Activated CD4-positive, alpha-beta T cell treated with anti-CD3 and anti-CD28 coated beads for 36 hours (primary cell): ENCODE measurements at places on chromosomes 12 and 14. TPM values are rescaled to one million over a fixed set of nuclear protein-coding genes. Genes with fewer than 3 reads are reported as not detected.

DNA sequence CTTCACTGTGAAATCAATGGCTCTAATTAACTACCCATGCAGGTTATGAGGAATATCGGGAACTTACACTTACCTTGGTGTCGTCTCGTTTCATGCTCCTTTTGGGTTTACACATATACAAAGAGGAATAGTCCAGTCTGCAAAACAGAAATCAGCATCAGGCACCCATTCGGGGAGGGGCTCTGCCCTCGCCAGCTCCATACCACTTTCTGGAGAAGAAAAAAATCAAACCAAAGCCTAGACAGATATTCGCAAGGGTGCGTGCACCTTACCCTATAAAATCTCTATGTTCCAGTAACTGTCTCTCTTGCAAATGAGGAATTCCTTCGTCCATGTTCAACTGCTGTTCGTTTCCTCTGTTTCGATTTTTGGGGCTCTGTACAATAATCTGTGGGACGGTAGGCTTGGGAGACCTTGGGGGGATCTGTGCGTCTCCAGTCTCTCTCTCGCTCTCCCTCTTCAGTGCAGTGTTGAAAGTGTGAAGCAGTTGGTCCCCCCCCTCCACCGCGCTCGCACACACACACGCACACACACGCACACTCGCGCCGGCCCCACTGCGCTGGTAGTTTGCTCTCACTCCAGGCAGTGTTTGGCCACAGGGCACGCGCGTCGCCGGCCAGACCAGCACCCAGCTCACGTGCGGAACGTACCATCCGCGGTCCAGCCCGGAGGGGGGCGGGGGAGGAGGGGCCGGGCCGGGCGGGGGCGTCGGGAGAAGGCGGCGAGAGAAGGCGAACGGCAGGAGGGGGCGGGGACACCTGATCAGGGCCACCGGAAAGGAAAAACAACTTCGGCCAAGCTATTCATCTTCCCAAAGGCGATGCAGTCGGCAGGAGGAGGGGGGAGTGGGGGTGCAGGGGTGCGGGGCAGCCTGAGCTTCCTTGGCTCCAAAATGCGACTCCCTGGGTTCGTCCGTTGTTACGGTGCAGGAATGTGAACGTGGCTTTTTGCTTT lies at the start of gene BHLHE41:
BHLHE41 (minus strand) TSS at position 592 of the 954 bp plus-strand sequence; CDS start at position 334, 258 bp downstream.
- DNase-seq: peak; percentile 44
- no peaks in the 10 kb centered on the region for H3K36me3 ChIP-seq
- peak within 1 kb of the TSS; percentile 42 for H3K27ac ChIP-seq
- peaks cover 73% of the 10 kb centered on the region for H3K27me3 ChIP-seq

DNA sequence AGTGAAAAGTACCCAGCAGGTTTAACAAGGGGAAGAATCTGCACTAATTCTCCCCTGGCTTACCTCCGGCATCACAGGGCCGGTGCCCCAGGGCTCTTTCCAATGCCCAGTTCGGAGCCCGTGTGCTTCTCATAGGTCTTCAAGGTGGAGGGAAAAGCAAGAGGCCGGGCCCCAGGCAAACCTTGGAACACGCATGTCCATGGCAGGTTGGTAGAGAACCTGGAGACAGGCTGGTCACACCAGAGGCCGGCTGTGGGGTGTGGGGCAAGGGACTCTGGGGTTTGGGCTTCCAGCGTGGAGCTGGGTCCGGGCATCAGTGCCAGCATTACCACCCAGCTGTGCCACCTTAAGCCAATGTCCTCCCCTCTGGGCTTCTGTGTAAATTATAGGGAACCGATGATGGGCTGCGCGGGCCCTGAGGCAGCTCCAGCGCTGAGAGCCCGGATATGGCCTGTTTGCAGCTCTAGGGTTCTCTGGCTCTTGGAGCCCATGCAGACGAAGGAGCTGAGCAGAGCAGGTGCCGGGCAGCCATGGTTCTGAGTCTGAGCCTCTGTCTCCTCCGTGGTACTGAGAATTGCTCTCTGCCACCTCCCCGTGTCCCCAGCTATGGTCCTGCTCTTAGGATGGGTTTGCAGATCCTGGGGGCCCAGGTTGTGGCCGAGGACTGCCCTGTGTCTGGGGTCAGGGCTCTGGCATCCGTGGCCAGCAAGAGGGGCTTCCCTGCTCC lies 197.0 kb upstream of the C14orf180 start:
- H3K4me1 ChIP-seq: peaks cover 6% of the 10 kb centered on the region
- no peak overlapping the region for H3K27ac ChIP-seq
- H3K36me3 ChIP-seq: peaks cover 3% of the 10 kb centered on the region
- DNase-seq: no peak
- H3K27me3 ChIP-seq: no peaks in the 10 kb centered on the region

GRCh38 chr12:71685312-71685906 lies 473 bp upstream of the TMEM19 start:
- DNase-seq: peak; percentile 12
- no peaks in the 10 kb centered on the region for H3K27me3 ChIP-seq

GRCh38 chr12:82857911-82858533 lies 171.3 kb downstream of the TMTC2 start:
- H3K27me3 ChIP-seq: no peaks in the 10 kb centered on the region
- H3K4me1 ChIP-seq: no peaks in the 10 kb centered on the region

DNA sequence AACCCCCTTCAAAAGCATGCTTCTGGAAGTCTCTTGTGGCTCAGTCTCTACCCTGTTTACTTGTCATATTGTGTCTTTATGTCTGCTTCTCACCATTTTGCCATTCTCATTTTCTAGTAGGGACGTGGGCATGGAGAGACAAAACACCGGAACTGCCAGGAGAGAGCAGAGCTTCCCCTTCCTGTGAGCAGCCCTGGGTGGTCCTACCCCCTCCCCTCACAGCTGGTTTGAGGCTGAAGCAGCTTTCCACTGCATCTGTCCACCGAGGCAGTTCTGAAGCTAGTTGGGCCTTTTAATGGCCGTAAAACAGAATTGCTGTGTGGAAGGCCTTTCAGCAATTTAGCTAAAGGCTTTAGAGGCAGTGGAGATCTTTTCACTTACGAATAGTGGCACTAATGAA lies 77.0 kb downstream of the PELI2 start:
- H3K4me1 ChIP-seq: peaks cover 24% of the 10 kb centered on the region
- H3K4me3 ChIP-seq: no peak overlapping the region
- H3K36me3 ChIP-seq: no peaks in the 10 kb centered on the region
- peak overlapping the region; percentile 59 for H3K27ac ChIP-seq
- no peak for DNase-seq

- no peak overlapping the region for H3K4me3 ChIP-seq
- DNase-seq: no peak
- no peaks in the 10 kb centered on the region for H3K4me1 ChIP-seq
- no peaks in the 10 kb centered on the region for H3K27me3 ChIP-seq
- no peaks in the 10 kb centered on the region for H3K36me3 ChIP-seq
- no peak overlapping the region for H3K27ac ChIP-seq
Observed at GRCh38 chr12:19332196-19332595, 107.1 kb upstream of the AEBP2 start.

- no peak overlapping the region for H3K4me3 ChIP-seq
- H3K27me3 ChIP-seq: peaks cover 3% of the 10 kb centered on the region
- no peak for DNase-seq
- no peaks in the 10 kb centered on the region for H3K36me3 ChIP-seq
- H3K4me1 ChIP-seq: no peaks in the 10 kb centered on the region
Observed at GRCh38 chr14:104317492-104317805, 179.1 kb downstream of the KIF26A start.

DNA sequence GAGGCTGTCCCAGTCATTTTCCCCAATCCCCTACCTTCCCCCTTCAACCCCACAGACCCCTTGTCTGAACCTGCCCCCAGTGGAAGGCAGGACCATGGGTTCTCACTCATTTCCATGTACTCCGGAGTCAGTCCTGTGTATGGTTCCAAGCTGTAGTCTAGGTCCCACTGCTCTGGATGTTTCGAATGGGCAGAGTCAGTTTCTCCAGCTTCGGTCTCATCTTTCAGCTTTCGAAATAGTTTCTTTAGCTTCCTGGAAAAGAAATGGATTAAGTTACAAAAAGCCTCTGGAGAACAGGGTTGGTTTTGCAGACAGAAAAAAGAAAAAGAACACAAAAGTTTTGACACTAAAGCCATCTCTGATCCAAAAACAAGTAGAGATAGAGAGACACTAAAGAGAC lies 167.5 kb downstream of the NTF3 start:
- no peak for DNase-seq
- H3K36me3 ChIP-seq: no peaks in the 10 kb centered on the region
- peaks cover 4% of the 10 kb centered on the region for H3K27me3 ChIP-seq
- no peak overlapping the region for H3K4me3 ChIP-seq

- no peaks in the 10 kb centered on the region for H3K27me3 ChIP-seq
- no peaks in the 10 kb centered on the region for H3K36me3 ChIP-seq
- H3K4me3 ChIP-seq: no peak overlapping the region
- peak; percentile 3 for DNase-seq
- no peak overlapping the region for H3K27ac ChIP-seq
Observed at GRCh38 chr14:104894331-104895206, 29.5 kb downstream of the CEP170B start.

- no peak for DNase-seq
- no peaks in the 10 kb centered on the region for H3K4me1 ChIP-seq
- H3K27ac ChIP-seq: no peak overlapping the region
- H3K27me3 ChIP-seq: peaks cover 13% of the 10 kb centered on the region
Observed at GRCh38 chr12:30874455-30875321, 51.9 kb upstream of the TSPAN11 start.

DNA sequence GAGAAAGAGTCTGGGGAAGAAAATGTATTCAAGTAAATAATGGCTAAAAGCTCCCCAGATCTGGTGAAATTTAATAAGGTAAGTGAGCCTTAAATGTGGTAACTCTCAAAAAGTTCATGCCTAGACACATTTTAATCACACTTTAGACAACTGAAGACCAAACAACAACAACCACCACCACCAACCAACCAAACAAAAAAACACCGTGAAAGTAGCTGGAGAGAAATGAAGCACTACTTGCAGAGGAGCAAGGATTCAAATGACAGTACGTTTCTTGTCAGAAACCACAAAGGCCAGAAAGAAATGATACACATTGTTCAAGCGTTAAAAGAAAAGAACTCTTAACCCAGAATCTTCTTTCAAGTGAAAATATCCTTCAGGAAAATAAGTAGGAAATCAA lies 208.3 kb downstream of the MYRFL start:
- no peak overlapping the region for H3K27ac ChIP-seq
- H3K4me1 ChIP-seq: no peaks in the 10 kb centered on the region
- H3K36me3 ChIP-seq: no peaks in the 10 kb centered on the region
- no peak overlapping the region for H3K4me3 ChIP-seq

DNA sequence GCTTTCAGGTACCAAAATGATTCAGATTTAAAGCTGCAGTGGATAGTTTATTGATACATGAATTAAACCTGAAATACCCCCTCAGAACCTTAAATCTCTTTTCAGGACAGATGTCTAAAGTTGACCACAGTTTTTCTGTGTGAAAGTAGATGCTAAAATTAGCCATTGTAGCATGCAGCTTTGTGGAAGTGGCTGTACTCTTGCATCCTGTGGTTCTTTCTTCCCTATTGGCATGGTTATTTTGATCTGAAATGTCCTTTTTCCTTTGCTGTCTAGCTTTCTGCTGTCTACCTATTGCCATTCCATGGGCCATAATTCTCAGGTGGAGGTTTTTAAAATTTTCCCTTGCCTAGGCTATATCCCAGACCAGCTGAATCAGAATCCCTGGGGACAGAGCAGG lies 455.6 kb downstream of the ZFP36L1 start:
- no peak overlapping the region for H3K27ac ChIP-seq
- no peaks in the 10 kb centered on the region for H3K27me3 ChIP-seq
- H3K36me3 ChIP-seq: no peaks in the 10 kb centered on the region
- H3K4me3 ChIP-seq: no peak overlapping the region

DNA sequence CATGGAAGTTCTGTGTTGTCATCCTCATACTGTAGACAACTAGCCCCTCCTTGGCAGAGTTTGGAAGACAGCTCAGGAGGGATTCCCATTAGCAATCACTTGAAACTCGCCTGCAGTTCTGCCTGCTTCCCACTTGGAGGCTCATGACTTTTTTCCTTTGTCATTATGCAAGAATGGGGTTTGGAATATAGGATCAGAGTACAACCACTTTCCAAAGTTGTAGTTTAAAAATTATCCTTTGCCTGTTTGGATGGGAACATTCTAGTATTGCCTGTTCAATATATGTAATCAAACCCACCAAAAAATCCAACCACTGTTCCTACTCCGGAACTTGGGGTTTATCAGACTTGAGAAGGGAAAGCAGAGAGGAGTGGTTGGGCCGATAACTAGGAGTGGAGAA lies 2.1 kb upstream of the GPD1 start:
- H3K27ac ChIP-seq: no peak overlapping the region
- peaks cover 34% of the 10 kb centered on the region for H3K36me3 ChIP-seq
- no peak overlapping the region for H3K4me3 ChIP-seq
- no peaks in the 10 kb centered on the region for H3K27me3 ChIP-seq

The MGP gene
- total RNA-seq: not detected

The MGST1 gene
- not detected for total RNA-seq

The RIMBP2 gene
- not detected for total RNA-seq

The SPX gene
- 0.16 TPM for total RNA-seq

The DLK1 gene
- total RNA-seq: not detected

The ZC3H10 gene
- 6.5 TPM for total RNA-seq
